OCI-LY7 (cell line): ENCODE measurements at places on chromosomes 16 and 17. TPM values are rescaled to one million over a fixed set of nuclear protein-coding genes. Genes with fewer than 3 reads are reported as not detected.

SSTR5 gene
- not detected in 2 replicates for total RNA-seq

CCL8 gene
- total RNA-seq: not detected in 2 replicates

SCO1 gene
- 31.0 and 32.2 TPM in 2 replicates for total RNA-seq

RND2 gene
- total RNA-seq: 0.30 TPM in 1 of 2 replicates, not detected in the other

UBE2Z gene
- 81.1 and 81.2 TPM in 2 replicates for total RNA-seq

DDX28 gene
- 16.9 and 18.1 TPM in 2 replicates for total RNA-seq

KRTAP4-5 gene
- total RNA-seq: not detected in 2 replicates

MED9 gene
- 21.8 and 26.8 TPM in 2 replicates for total RNA-seq

USP31 gene
- total RNA-seq: 12.2 and 12.9 TPM in 2 replicates

SBK1 gene
- 0.63 TPM in 2 replicates for total RNA-seq

KLHL10 gene
- total RNA-seq: not detected in 2 replicates

C17orf78 gene
- not detected in 2 replicates for total RNA-seq

TSPAN10 gene
- 1.7 and 2.4 TPM in 2 replicates for total RNA-seq

KIFC3 gene
- total RNA-seq: 0.61 TPM in 1 of 2 replicates, not detected in the other

KRTAP4-9 gene
- not detected in 2 replicates for total RNA-seq

CDK5R1 gene
- total RNA-seq: 2.0 and 2.2 TPM in 2 replicates

TMC8 gene
- 219 and 236 TPM in 2 replicates for total RNA-seq

ZSCAN10 gene
- 0.49 and 0.72 TPM in 2 replicates for total RNA-seq

TEKT1 gene
- not detected in 2 replicates for total RNA-seq

CCL1 gene
- total RNA-seq: not detected in 2 replicates

LLGL1 gene
- 19.9 and 20.8 TPM in 2 replicates for total RNA-seq

CLEC18A gene
- total RNA-seq: 0.19 and 0.55 TPM in 2 replicates

HCRT gene
- total RNA-seq: not detected in 2 replicates

TMEM235 gene
- total RNA-seq: not detected in 2 replicates

KRTAP4-3 gene
- total RNA-seq: not detected in 2 replicates

RAB37 gene
- total RNA-seq: 12.7 and 18.9 TPM in 2 replicates

APOBR gene
- total RNA-seq: 2.5 and 3.4 TPM in 2 replicates

ADAP2 gene
- total RNA-seq: 2.6 and 2.8 TPM in 2 replicates

IL17C gene
- total RNA-seq: 0.50 and 0.86 TPM in 2 replicates

GNAO1 gene
- not detected in 2 replicates for total RNA-seq
